IMR-90 (cell line): ENCODE measurements at places on chromosomes 4 and X.
A peak's percentile ranks its signal among the peaks of the same experiment; 100 is the strongest.

DNA sequence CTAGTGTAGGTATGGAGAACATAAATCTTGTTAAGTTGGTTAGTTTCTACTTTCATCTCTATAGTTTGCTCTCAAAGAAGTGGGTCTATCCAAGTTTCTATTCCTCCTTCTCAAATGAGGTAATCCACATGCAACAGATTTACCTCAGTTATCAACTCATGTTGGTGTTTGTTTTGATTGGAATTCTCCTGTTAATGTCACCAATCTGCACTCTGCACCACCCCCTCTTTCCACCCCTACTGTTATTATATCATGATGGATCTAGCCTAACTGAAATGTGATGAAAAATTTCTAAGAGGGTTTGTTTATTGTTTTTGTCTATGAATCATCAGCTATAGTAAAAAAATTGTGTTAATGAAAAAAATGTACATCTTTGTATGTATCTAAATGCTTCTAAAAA lies 66.1 kb downstream of the AGTR2 start:
- DNase-seq = no peak

GRCh38 chr4:24753519-24753918 lies 41.9 kb upstream of the SOD3 start:
- peak; percentile 67 for DNase-seq

DNA sequence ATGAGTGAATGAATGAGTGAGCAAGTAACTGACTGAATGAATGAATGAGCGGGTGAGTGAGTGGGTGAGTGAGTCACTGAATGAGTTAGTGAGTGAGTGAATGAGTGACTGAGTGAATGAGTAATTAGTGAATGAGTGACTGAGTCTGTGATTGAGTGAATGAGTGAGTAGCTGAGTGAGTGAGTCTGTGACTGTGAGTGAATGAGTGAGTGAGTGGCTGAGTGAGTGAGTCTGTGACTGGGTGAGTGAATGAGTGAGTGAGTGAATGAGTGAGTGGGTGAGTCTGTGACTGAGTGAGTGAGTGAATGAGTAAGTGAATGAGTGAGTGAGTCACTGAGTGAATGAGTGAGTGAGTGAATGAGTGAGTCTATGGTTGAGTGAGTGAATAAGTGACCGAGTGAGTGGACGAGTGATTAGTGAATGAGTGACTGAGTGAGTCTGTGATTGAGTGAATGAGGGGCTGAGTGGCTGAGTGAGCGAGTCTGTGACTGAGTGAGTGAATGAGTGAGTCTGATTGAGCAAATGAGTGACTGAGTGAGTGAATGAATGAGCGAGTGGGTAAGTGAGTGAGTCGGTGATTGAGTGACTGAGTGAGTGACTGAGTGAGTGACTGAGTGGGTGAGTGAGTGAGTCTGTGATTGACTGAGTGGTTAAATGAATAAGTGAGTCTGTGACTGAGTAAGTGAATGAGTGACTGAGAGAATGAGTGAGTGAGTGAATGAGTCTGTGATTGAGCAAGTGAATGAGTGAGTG lies 223.0 kb upstream of the PSAPL1 start:
- no peak for DNase-seq

DNA sequence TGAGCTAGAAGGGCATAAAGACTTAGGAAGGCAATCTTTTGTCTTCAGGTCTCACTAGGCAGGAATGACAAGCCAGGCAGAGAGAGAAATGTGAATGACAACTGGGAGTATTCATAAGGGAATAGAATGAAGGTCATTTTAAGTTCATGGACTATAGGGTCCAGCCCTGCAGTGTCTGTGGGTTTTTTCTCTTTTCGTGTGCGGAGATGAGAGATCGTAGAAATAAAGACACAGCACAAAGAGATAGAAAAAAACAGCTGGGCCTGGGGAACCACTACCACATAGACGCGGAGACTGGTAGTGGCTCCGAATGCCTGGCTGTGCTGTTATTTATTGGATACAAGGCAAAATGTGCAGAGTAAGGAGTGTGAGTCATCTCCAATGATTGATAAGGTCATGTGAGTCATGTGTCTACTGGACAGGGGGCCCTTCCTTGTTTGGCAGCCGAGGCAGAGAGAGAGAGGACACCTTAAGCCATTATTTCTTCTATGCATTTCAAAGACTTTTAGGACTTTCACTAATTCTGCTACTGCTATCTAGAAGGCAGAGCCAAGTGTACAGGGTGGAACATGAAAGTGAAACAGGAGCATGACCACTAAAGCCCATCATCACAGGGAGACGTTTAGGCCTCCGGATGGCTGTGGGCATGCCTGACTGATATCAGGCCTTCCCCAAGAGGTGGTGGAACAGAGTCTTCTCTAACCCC lies 921.8 kb upstream of the PCDH10 start:
- DNase-seq = no peak

DNA sequence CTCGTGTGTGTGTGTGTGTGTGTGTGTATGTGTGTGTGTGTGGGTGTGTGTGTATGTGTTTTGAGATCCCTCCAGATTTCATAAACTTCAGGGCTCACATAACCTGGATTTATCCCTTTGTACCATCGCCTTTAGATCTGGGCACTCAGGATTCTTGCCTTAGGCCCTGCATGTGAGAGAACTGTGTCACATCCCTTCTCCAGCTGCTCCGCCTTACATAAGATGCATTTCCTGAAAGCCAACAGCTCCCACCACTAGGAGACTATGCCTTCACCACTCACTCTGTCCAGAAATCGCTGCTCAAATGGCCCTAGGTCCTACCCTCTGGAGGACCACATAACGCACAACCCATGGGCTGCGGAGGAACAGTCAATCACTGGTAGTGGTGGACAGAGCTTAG lies 348.8 kb downstream of the CCSER1 start:
- DNase-seq = no peak

GRCh38 chrX:24268786-24269185 lies 45.1 kb downstream of the SUPT20HL2 start:
- no peak for DNase-seq

- DNase-seq = no peak
Measured at GRCh38 chr4:66585767-66586166, 915.5 kb upstream of the EPHA5 start.

GRCh38 chr4:46508216-46508615 lies 118.3 kb upstream of the GABRA2 start:
- no peak for DNase-seq

GRCh38 chrX:124605511-124605910 lies 259.1 kb downstream of the SH2D1A start:
- no peak for DNase-seq

DNA sequence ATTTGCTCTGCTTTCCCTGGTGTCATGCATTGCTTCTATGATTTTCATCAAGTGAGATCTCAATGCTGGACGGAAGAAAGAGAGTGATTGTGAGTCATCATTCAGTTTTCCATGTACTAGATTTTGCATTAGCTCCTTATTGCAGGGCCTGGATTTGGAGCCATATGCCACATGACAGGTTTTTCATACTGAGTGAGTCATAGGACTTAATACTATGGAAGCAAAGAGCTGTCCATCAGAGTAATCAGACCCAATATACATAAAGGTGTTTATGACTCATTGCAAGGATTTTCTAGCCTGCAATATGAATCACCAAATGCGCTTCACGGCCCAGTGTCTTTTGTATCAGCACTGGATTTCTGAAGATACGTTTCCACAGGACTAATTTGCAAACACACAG lies 11.2 kb upstream of the TFDP3 start:
- DNase-seq = peak; percentile 17

DNA sequence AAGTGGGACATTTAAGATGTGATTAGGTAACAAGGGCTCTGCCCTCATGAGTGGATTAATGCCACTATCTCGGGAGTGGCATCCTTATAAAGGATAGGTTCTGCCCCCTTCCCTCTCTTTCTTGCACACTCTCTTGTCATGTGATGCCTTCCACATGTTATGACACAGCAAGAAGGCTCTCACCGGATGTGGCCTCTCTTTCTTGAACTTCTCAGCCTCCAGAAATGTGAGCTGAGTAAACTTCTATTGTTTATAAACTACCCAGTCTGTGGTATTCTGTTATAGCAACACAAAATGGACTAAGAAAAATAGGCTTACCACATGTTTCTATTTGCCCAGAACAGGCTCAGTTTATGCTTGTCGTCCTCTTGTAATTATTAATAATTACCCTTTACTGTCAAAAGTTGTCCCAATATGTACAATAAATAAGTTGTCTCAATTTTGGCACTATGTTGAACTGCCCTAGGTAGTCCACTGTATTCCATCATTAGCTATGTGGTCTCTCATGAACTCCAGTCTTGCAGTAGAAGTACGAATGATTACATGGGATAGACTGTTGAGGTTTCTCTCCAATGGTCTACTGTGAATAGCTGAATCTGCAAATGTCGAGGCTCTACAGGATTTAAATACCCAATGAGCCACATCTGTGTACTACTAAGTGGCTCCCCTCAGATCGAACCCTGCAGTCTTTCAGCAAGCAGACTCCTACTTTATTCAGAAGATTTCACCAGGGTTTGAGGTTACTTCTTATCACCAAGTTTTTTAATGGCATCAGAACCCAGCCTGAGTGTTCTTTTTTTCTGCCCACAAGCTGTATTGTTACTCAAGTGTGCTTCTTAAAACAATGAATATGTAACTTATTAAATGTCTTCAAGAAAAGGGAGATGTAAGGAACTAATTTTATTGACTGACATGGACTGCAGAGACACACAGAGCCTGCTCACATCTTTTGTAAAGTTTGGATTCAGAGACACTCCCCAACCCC lies 102.0 kb upstream of the LEF1 start:
- DNase-seq = peak; percentile 94

- no peak for DNase-seq
Measured at GRCh38 chrX:56554870-56555269, 8.6 kb upstream of the UBQLN2 start.

DNA sequence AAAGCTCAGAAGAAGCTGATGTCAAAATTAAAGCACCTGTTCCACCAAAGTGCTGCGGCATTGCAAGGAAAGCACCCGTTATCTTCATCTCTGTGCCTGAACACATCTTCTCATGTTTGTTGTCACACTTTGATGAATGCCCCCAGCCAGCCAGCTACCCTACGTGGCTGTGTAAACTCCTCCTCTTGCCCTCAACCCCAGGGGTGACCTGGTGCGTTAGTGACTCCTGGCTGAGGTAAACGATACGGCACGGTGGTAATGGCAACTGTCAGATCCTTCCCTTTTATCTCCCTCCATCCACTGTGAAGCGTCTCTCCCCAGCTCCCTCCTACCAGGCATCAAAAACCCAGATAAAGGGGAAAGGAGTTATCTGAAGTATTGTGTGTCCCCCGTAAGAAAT lies 90.6 kb upstream of the WWC2 start:
- DNase-seq = no peak

GRCh38 chrX:40722930-40723329 lies 12.4 kb downstream of the MED14 start:
- no peak for DNase-seq

- DNase-seq = no peak
Measured at GRCh38 chr4:17877661-17878060, 66.9 kb downstream of the NCAPG start.

GRCh38 chrX:153441981-153442380 lies 3.9 kb downstream of the TREX2 start:
- no peak for DNase-seq

GRCh38 chrX:35800474-35800873 lies 2.3 kb downstream of the MAGEB16 start:
- no peak for DNase-seq

- peak; percentile 38 for DNase-seq
Measured at GRCh38 chrX:24619647-24620046, 27.5 kb downstream of the PCYT1B start.

DNA sequence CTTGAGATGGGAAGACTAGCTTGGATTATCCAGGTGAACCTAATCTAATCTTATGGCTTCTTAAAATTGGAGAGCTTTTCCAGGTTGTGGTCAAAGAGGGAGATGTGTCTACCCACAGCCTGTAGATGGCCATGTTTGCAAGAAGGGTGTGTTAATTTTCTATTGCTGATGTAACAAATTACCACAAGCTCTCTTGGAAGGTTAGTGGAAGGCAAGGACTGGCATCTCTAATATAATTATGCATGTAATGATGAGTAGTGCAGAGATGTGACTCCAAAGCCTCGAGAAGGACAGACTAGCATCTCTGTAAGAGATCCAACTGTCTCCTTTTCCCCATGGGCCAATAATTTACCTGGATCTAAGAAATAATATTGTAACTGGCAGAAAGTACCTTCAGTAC lies 3.2 kb upstream of the ADH1B start:
- DNase-seq = no peak

DNA sequence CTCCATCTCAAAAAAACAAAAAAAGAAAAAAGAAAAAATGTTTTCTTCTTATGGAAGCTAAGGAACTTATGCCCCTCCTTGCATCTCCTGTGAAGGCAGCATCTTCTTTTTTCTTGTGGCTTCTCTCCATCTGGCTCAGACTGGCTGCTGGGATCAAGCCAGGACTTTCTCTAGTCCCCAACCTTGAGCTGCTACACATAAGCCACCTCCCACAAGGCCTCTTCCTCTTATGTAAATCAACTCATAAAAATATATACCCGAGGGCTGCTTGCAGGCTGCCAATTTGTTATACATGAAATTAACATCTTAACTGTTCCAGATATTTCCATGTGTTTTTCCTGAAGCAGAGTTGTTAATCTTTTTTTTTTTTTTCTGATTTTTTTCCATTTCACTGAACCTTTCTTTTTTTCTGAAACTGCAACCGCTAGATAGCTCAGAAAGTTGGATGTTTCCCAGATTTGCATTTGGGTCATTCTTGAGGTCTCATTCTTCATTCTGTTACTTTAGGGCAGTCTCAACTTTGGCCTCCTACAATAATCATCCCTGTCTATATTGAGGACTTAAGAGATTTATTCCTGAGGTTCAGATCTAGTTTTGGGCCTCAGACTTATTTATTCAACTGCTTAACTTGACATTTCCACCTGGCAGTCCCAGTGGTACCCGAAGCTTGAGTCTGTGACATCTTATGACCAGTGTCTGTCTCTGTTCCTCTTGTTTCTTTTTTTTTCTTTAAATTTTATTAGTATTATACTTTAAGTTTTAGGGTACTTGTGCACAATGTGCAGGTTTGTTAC lies 10.3 kb downstream of the SNX25 start:
- peak; percentile 78 for DNase-seq

- DNase-seq = no peak
Measured at GRCh38 chr4:32475710-32476109, 1755.5 kb downstream of the PCDH7 start.

DNA sequence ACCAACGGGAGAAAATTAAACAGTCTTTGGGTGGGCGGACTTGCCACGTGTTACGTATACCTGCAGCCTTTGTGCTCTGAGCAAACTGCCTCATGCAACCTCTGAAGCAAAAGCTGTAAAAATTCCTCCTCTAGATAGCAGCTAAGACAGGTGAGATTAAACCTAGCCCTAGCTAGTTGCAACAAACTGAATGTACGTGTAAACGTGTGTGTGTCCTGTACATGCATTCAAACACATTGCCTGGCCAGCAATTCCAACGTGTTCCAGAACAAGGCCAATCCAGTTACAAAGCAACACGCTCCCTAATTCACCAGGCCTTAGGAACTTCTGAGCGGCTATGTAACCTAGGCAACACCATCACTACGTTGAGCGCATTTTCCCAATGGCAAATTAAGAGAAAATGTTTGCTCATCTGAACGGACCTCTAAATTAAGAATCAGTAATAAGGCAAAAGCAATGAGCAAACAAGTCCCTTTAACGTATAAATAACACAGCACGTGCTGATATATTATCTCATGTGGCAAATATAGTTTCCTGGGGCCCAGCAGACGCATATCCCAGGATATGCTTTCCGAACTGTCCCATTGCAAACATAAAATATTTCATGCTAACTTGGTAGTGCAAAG lies 792 bp downstream of the PPID start:
- DNase-seq = peak; percentile 48
